ENCODE measurements at places on chromosomes 2 and 18.

DNA sequence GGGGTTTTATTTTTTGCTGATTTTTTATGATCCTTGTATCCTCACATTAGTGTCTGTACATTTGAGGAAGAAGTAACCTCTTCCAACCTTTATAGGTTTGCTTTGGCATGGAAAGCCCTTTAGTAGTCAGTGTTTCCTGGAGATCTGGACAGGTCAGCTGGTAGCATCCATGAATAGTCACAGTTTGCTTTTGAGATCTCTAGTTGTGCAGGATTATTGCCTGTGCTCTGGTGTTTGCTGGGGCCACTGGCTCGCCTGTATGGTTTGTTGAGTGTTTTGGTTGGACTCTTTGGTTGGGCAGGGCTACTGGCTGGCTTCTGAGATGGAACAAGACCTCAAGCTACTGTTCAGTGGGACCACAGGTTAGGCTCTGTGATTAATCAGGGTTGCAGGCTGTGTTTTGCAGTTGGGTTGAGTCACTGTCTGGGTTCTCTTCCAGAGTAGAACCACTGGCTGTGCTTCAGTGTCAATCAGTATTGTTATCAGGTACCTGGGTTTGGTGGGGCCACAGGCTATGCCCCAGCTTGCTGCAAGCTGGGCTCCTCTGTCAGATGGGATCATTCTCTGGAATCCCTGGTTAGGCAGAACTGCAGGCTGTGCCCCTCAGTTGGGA is 20.0 kb downstream of the SP140L start:
- DNase-seq: no peak

DNA sequence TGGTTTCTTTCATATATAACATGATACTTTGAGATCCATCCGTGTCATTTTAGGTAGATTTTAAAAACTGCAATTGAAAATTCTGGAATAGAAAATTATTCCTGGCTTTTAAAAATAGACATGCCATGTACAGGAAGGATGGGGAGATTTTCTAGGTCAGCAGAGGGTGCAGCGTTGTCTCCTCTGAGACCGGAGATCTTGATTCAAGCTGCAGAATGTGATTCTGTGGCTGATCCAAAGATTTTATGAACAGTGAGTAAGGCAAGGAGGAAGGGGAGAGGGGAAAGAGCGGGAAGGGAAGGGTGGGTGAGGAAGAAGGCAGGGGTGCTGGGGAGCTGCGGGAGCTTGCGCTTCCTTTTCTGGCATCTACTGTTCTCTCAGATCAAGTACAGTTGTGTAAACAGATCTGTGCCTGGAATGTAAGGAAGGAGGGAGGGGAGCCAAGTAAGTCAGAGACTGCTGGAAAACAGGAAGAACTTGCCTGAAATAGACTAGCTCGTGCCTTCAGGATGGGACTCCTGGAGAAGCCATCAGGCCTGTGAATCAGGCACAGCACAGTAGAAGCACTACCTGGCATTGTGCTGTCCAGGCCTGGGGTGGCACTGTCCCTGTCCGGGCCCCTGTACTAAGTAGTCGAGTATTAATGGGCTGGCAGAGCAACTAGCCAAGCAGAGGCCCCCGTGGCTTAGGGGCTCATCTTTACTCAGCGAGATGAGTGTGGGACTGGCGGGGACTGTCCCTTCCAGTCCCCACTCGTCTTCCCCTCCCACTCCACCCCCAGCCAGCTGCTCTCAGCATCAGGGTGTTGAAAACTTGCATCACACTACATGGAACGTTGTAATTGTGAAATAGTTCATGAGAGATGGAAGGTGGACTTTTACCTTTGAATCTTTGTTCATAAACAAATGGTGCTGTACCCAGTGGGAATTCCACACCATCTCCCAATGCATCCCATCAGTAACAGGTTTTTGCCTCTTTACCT is 163.5 kb downstream of the UXS1 start:
- no peak for DNase-seq

- no peak for DNase-seq
These were observed 31.7 kb downstream of the ACMSD start for GRCh38 chr2:134869946-134870736.

- no peak for DNase-seq
These were observed 3.1 kb upstream of the SNED1 start for GRCh38 chr2:240995041-240996021.

GRCh38 chr2:111127351-111127750 is 6.6 kb downstream of the BCL2L11 start:
- DNase-seq: no peak

- no peak for DNase-seq
These were observed 43.5 kb upstream of the ACVR1C start for GRCh38 chr2:157672129-157672528.

DNA sequence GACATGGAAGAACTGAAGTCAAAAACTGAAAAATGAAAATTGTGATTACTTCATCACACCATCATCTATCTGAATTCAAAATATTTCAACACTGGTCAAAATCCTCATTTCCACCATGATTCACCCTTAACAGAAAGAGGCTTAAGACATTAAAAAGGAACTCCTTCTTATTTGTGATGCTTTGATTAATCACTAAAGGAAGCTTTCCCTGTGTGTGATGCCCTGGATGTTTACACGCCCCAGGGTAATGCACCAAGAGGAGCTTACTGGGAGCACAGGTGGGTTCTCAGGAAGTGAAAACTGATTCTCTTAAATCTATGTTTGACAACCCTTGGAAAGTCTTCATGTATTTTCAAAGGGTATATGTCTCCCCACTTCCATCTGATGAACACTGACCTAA is 11.5 kb downstream of the GRB14 start:
- no peak for DNase-seq

- DNase-seq: no peak
These were observed 438.7 kb upstream of the MYT1L start for GRCh38 chr2:2769481-2770431.

GRCh38 chr2:218074031-218074430 is 5.0 kb downstream of the RUFY4 start:
- no peak for DNase-seq

DNA sequence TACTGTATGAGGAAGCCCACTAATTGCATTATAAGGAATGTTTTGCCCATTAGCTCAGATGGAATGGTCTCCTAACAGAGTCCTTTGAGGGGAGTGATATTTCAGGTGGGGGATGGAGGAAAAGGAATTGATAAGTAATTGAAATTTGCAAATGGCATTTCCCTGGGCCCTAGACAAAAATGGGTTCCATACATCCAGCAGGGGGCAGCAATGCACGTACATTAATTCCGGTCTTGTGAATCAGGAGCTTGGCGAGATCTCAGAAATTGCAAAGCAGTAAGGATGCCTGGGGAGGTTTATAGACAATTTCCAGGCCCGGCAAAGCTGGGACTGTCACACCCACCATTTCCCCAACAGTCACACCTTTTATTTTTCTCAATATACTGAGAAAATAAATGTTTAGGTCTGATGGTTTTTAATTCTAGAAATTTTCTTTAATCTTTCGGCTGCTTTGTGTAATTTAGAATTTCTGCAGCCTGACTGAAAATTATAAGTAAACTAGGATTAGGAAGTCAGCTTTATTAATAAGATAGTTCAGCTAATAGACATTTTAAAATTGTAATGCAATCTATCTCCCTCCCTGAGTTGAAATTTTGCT is 122.8 kb downstream of the LYPD1 start:
- no peak for DNase-seq

- DNase-seq: no peak
These were observed 6.6 kb downstream of the GAD1 start for GRCh38 chr2:170823088-170823897.

DNA sequence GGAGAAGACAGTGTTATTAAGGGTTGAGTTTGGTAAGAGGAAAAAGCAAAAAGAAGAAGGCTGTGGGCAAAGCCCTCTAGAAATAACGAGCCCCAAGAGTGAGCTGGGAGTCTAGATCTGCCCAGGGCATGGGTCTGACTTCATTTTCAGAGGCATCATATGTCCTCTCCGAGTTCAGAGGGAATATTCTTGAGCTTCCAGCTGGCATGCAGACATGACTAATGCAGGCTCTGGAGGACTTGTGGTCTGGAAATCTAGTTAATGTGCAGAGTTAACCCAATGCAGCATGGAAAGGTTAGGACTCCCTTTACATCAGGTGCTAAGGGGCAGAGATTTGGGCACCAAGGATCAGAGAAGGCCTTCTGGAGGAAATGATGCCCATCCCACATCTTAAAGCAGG is 7.3 kb downstream of the ACMSD start:
- DNase-seq: no peak

GRCh38 chr18:48228841-48229240 is 180.3 kb downstream of the ZBTB7C start:
- no peak for DNase-seq

GRCh38 chr2:20050104-20050645 is 1.3 kb downstream of the LAPTM4A start:
- DNase-seq: no peak

DNA sequence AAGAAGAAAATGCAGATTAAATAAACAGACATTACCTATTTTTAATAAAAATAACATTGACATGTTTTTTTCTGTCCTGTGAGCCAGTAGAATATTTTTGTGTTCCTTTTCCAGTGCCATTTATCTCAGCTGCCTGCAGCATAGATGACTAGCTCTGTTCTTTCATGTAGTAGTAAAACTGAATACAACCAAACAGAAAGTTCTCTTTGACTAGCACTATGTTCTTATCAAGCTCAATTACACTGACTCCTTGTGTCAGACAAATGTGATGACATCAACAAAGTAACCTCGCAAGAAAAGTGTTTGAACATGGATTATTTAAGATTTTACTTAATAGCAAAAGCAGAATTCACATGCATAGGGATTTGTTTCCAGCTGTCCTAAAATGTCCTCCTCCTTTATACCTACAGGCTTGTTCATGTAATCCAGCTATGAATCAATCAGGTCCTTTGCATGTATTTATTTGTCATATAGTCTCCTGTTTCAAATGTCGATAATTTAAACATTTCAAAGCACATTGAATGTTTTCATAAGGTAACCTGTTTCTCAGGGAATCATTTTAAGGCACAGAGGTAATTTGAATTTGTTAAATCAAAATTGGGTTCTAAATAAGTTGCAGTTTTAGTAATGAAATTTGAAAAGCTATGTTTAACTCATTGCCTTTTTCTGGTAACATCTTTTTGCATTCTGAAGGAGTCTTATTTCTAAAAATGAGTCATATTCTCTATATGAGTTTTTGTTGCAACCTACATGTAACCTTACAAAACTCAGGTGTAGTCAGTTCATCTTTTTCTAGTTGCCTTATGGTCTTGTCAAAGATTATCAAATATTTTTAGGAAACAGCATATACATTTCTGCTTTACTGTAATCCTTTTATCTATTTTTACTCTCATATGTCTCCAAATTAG is 215.3 kb upstream of the GULP1 start:
- no peak for DNase-seq

- peak; percentile 34 for DNase-seq
These were observed 811 bp downstream of the ADD2 start for GRCh38 chr2:70767079-70767698.

DNA sequence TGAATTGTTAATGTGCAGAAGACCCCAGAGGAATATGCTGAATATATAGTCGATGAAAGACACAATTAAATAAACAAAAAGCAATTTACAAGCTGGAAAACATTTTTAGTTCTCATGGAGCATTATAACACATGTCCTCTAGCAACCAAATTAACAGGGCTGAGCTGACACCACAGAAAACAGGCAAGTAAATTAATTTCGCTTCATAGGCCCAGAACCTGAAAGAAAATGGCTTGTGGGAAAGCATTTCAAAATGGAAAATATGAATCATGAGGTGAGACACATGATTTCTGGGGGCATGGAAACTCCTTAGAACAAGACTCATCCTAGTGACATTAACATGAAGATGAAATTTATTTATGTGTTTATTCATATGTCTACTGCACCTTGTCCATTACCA is 25.0 kb upstream of the RNF152 start:
- no peak for DNase-seq

DNA sequence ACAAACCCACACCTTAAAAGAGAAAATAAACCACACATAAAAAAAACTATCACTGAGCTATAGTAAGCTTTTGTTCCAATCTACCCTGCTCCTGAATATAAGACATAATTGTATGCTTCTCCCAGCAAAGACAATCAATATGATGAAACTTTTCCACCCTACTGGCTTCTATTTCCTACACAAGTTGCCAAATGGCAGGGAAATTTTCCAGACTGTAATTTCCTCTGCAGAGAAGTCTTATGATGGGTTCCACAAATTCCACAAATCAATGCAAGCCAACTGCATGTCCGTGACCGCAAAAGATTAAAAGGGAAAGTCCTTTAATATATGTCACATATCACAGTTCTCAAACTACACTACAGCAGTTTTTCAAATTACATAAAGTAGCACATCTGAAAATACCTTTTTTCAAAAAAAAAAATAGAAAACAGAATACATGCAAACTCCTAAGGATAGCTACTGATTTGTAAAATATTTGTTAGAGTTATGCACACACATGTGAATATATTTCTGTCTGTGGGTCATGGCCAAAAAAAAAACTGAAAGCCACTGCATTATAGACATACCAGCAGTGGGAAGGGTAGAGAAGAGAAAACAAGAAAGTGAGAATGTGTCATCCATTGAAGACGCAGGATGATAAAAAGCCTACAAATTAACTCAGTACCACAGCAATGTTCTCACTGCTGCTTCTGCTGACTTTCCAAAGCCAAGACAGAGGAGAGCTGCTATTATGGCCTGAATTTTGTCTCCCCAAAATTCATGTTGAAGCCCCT is 61.4 kb downstream of the RPL31 start:
- no peak for DNase-seq

GRCh38 chr2:136049011-136049742 is 63.8 kb upstream of the DARS1 start:
- DNase-seq: no peak

- DNase-seq: no peak
These were observed 17.8 kb downstream of the PDCL3 start for GRCh38 chr2:100580367-100581276.

- no peak for DNase-seq
These were observed 5.3 kb upstream of the TLK1 start for GRCh38 chr2:171165967-171166327.

GRCh38 chr18:76339246-76339620 is 155.8 kb downstream of the ZNF516 start:
- DNase-seq: no peak

DNA sequence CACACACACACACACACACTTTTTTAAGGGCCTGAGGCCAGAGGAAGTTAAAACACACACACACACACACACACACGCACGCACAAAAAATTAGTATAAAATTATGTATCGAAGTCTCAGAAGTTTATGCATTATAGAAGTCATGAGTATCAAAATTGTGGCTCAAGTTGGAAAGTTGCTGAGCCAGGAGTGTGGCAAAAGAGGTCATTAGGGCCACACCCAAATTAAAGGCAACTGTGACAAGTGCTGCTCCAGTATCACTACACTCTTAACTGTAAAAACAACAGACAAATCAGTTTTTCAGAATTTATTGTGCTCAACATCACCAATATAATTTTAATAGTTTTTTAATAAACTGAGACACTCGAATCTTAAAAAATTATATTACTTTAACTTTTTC is 36.9 kb downstream of the YWHAQ start:
- DNase-seq: no peak

GRCh38 chr2:58466804-58467203 is 225.7 kb upstream of the FANCL start:
- DNase-seq: no peak

- DNase-seq: no peak
These were observed 5.6 kb downstream of the TMEM163 start for GRCh38 chr2:134713176-134713575.
